Inflammatory macrophage treated with lipopolysaccharide for 1 hour (primary cell): ENCODE measurements at places on chromosomes 16 and 17.

GRCh38 chr16:57042157-57043111, 49.9 kb upstream of the CPNE2 start:
- DNase-seq, result peak; percentile 15

- DNase-seq, result no peak
These were observed 340 bp downstream of the SPEM2 start for GRCh38 chr17:7425756-7426155.

- no peak for DNase-seq
These were observed 223.5 kb downstream of the CCDC182 start for GRCh38 chr17:57521606-57522005.

GRCh38 chr17:21042458-21043295, at the start of gene USP22:
Gene USP22, minus strand, starts transcription at chr17:21043011. Its CDS starts 176 bp downstream, at chr17:21042835.
- DNase-seq, result no peak

DNA sequence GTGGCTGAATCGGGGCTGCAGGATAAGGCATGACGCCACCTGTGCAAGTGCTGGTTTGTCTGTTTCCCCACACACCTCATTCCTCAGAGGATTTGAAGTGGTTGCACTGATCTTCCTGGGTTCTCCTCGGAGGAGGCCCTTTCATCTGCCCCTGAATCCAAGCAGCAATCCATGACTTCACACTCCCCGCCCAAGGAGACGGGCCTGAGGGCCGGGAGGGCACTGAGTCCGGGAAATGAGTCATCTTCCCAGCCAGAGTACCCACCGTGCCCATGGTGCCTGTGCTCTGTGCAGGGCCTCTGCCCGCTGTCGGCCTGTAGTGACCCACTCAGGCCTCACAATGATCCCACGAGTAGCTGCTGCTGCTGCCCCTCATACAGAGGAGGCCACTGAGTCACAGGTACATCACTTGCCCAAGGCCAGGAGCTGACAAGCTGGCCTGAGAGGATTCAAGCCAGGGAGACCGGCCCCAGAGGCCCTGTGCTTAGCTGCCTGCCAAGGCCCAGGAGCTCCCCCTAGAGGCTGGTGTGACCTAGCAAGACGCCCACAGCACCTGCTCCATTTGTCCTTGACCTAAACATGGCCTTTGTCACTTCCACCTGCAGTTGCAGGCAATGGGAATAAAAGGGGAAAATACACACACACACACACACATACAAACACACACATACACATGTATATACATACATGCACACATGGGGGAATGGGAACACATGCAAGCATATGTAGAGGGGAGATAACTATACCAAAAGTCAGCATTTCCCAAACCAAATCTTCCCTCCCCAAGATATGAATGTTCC, 240.0 kb downstream of the C16orf95 start:
- DNase-seq, result peak; percentile 64

- DNase-seq, result no peak
These were observed 36.0 kb downstream of the ARHGAP23 start for GRCh38 chr17:38464251-38464722.

- no peak for DNase-seq
These were observed 248.6 kb downstream of the FOXL1 start for GRCh38 chr16:86826941-86827340.
